ENCODE measurements at places on chromosomes 5 and 9.

DNA sequence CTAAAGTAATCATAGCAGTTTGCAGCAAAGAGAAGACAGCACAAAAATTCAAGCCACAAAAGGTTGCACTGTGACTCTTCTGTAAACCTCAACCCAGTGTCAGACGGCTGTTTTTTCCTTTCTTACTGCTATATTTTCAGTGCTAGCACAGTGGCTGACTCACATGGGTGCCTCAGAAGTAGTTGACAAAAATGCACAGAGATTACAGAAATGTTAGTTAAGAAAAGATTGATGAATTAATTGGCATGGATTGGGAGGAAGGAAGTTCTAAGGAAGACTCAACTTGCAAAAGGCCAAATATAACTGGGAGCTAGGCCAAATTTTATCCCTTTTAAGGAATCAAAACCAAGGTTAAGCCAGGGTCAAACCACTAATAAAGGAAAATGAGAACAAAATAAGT, 43.7 kb upstream of the ITGA1 start:
- peak; percentile 66 for DNase-seq

GRCh38 chr9:129981180-129981907, 61.6 kb downstream of the FNBP1 start:
- no peak for DNase-seq

- peak; percentile 33 for DNase-seq
Observed at GRCh38 chr9:137311171-137311985, 9.3 kb upstream of the NRARP start.

GRCh38 chr5:58404734-58405133, 55.2 kb downstream of the PLK2 start:
- no peak for DNase-seq

DNA sequence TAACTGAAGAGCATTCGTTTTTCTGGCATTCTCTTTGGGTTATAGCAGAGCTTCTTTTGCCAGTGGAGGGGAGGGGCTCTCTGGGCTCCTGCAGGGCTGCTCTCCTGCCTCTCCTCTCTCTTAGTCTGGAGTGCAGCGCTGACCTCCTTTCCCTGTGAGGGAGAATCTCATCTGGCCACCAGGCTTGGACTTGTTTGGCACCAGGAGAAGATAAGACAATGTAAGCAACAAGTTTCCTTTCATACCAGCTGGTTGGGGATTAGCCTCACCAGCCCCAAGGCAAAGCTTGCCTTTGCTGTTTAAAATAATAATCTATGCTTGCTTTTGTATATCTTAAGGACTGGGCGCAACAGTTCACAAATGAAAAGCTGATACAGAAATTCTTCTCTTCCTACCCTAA, 196.4 kb downstream of the TLE4 start:
- DNase-seq, result peak; percentile 78

DNA sequence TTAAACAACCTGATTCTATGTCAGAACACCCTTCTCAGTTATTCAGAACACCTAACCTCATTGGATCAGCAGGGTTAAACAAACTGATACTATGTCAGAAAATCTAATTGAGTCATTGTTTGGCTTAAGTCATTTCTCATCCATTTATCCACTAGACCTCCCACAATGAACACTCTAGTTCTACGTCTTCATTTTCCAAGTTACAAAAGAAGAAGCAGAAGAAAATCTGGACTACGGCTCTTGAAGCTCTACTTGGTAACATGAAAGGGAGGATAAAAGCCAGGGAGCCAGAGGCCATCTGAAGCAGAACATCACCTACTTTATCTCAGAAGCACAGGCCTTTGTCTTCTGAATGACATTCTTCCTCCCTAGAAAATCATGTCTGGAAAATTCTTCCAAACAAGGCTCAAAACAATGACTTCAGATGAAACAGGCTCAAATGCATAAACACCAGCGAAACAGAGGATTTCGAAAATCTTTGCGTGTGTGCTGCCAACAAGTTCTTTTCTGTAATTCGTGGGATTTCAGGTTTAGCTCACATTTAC, 35.4 kb upstream of the TGFBI start:
- peak; percentile 73 for DNase-seq

- DNase-seq, result peak; percentile 96
Observed at GRCh38 chr5:33690374-33691135, 201.2 kb downstream of the ADAMTS12 start.

GRCh38 chr5:316210-317085, 5.1 kb upstream of the AHRR start:
- DNase-seq, result no peak

DNA sequence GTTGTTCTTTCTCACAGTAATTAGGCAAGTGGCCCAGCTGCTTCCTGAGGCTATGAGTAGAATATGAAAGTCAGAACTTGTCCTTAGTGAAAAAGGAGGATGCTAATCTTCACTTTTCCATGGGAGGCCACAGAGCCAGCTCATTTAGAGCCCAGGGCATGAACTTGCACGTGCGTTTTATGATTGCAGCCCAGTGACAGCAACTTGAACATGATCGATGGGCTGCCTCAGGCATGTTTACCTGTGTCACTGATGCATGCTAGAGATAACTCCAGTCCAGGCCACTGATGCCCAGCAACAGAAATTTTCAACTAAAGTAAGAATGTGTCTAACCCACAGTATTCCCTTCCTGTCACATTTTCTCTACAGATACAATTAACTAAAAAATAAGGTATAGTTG, 179.3 kb downstream of the CTNND2 start:
- DNase-seq, result no peak

DNA sequence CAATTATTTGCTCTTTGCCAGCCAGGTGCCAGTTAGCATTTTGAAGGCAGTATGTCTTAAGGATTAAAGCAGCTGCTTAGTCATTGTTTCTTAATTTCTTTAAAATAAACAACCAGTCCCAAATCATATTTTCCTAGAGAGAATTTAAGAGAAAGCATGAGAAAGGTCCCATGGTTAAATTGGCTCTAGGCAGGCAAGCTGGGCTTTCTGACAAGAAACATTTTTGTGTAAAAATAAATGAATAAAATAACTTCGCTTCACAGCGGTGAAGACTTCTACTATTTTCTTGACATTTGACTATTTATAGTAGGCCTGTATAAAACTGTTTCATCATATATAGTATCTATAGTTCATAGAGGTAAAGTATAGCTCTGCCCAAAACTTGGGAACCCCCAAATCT, 617.7 kb upstream of the C9orf72 start:
- DNase-seq, result no peak

GRCh38 chr5:125041798-125042197, 295.4 kb upstream of the ZNF608 start:
- DNase-seq, result no peak

- DNase-seq, result no peak
Observed at GRCh38 chr5:143447983-143448382, 44.5 kb upstream of the NR3C1 start.

DNA sequence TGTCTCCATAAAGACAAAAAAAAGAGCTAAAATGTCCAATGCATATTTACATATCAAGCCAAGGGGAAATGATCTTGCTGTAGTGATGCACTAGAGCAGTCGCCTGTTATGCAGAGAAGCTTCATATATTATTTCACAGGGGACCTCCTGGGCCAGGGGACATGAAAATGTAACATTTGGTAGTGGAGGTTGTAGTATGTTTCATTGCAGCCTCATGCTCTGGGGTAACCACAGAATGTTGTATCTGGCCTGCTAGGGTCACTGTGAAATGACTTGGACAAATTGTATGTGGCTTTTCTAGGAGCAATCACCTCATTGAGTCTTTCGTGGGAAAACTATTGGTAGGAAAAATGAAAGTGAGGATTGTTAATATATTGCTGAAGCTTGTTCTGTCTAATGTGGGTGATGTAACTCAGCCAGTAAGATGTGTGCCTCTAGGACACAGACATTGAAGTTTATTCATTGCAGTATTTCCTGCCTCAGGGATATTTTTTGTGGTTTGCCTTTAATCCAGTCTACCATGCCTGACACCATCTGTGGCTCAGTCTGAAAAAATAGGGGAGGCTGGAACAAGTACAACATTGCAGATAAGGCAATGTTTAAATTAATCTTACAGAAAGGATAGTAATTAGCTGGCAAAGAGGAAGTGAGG, 430.8 kb upstream of the TNC start:
- peak; percentile 59 for DNase-seq

GRCh38 chr9:122307925-122308324, 43.2 kb downstream of the MRRF start:
- DNase-seq, result peak; percentile 26

- no peak for DNase-seq
Observed at GRCh38 chr9:113932906-113933584, 56.9 kb downstream of the ZNF618 start.

DNA sequence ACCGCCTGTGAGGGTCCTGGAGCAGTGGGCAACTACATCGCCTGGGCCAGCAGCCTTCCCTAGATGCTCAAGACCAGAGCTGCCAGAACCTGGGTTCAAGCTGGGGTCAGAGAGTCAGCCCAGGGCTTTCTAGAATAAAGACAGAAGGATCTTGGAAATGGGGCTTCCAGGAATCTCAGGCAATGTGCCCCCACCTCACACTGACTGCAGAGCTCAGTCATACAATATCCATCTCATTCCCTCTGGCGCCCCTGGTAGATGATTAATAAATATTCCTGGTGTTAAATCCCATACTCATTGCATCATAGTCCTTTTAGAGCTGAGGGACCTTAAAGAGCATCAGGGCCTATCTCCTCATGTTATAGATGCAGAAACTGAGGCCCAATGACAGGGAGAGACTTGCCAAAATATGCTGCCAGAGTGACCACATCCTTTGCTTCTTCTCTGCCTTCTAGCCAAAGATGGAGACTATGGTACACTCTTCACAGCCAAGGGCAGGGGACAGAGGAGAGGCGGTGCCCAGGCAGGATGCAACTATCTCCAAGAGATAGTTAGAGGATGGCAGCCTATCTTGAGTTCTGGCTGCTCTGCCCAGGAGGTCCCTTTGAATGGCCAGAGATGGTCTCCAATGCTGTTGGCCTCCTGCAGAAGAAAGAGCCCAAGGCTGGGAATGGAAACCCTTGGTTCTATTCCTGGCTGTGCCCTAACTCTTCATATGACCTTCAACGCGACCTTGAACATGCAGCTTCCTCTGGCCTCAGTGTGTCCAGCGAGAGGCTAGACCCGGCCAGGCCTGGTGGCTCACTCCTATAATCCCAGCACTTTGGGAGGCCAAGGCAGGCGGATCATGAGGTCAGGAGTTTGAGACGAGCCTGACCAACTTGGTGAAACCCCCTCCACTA, 36.2 kb upstream of the IL17B start:
- DNase-seq, result no peak

DNA sequence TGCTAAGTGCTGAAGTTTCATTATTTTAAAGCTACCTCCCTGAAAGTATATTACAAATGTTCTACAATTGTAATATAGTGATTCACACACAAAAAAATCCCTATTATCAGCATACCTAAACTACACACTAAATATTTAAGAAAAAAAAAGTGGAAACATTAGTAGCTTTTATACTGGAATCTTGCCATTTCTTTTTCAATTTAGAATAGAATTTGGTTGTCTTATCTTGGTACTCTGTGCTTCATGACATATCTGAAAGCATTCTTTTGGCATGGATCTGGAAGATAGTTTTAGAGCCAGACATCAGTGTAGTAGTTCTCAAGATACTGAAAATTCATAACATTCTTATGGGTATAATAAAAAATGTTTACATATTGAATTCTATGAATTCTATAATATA, 35.0 kb downstream of the SLC1A3 start:
- DNase-seq, result peak; percentile 30

- no peak for DNase-seq
Observed at GRCh38 chr5:168125445-168126199, 165.8 kb upstream of the WWC1 start.

- peak; percentile 76 for DNase-seq
Observed at GRCh38 chr9:12698266-12698665, 5.1 kb downstream of the TYRP1 start.

- no peak for DNase-seq
Observed at GRCh38 chr5:15693933-15694332, 194.0 kb downstream of the FBXL7 start.

GRCh38 chr5:126508962-126509279, 85.7 kb downstream of the GRAMD2B start:
- DNase-seq, result no peak

- no peak for DNase-seq
Observed at GRCh38 chr5:154146409-154146808, 44.1 kb upstream of the GALNT10 start.

DNA sequence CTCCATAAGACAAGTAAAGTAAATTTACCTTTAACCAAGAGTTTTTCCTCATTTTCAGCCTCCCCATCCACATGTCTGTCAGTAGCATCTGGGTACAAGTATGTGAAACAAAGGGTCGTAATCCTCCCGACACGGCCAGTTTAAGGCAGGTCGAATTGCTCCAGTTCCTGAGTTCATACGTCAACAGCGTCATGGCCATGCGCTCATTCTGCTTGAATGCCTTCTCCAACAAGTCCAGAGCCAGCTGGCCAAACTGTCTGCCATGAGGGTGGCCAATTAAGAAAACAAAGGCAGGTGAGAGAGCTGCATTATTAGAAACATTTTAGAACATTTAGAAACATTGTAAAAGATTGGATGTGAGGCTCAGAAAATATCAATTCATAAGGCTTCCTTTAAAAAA, 87.5 kb downstream of the TRPM6 start:
- no peak for DNase-seq

DNA sequence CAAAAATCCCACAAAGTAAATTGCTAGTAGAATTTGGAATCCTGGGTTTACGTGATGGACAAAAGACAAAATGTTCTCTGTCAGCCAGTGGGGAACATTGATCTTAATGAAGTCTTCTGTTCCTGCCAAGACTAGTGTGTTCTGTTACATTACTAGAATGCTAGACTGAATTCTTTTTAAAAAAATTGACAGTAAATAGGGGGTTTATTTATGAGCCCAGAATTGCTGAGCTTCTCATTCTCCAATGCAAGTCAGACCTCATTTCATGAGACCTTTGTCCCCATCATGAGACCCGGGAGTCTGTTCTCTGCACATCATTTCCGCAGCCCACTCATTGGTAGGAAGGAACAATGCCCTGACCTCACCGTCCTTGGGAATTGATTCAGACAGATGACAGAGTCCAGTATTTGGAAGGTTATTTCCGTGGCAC, 173.8 kb upstream of the OTULINL start:
- DNase-seq, result no peak

- no peak for DNase-seq
Observed at GRCh38 chr5:157518963-157519362, 56.6 kb downstream of the ADAM19 start.

DNA sequence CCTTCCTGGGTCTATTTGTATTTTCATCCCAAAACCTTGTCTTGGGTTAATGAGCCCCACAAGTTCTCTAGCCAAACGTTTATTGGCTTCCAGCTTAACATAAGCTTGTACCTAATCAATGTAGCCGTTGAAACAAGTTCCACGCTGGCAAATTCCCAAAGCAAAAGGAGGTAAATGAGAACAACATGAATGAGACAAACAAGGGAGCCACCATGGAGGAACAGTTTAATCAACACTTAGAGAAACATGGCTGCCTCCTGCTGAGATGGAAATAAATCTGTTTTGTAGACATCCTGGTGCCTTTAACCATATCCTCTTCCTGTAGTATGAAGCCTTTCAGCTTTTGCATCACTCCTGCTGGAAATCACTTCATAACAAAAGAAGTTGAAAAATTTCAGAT, 166.6 kb upstream of the NFIB start:
- no peak for DNase-seq

DNA sequence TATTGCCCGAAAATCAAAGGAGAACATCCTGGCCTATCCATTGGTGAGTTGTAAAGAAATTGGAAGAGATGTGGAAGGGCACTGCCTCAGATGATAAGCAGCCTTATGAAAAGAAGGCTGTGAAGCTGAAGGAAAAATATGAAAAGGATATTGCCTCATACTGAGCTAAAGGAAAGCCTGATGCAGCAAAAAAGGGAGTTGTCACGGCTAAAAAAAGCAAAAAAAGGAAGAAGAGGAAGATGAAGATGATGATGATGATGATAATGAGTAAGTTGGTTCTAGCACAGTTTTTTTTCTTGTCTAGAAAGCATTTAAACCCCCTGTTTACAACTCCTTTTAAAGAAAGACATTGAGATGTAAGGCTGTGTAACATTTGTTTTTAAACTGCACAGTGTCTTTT, 59.8 kb upstream of the ZBED3 start:
- no peak for DNase-seq

Data from IMR-90 (cell line).